ENCODE measurements at places on chromosomes 7 and 10.

- no peak for DNase-seq
These were observed 21.2 kb upstream of the MYO3A start for GRCh38 chr10:25912866-25913265.

DNA sequence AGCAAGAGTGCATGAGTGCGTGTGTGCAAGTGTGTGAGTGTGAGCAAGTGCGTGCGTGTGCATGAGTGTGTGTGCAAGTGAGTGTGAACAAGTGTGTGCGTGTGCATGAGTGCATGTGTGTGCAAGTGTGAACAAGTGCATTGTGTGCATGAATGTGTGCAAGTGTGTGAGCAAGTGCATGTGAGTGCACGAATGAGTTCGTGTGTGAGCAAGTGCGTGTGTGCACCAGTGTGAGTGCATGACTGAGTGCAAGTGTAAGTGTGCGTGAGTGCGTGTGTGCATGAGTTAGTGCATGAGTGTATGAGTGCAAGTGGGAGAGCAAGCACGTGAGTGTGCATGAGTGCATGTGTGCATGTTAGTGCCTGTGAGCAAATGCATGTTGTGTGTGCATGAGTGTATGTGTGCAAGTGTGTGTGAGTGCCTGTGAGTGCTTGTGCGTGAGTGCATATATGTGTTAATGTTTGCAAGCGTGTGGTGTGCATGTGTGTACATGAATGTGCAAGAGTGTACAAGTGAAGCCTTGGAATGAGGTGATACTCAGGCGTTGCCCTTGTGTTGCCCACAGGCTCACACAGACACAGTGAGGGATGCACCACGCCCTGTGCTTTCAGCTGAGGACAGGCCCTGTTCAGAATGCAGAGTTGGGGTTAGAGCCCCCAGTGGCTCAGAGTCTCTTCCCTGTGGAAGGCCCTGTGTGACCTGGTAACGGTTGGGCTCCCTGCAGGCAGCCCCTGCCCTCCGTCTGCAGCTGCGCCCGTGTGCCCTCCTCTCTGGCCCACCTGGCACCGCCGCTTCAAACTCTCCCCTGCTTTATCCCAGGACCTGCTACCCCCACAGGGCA, 97.1 kb downstream of the NKX6-2 start:
- no peak for DNase-seq

DNA sequence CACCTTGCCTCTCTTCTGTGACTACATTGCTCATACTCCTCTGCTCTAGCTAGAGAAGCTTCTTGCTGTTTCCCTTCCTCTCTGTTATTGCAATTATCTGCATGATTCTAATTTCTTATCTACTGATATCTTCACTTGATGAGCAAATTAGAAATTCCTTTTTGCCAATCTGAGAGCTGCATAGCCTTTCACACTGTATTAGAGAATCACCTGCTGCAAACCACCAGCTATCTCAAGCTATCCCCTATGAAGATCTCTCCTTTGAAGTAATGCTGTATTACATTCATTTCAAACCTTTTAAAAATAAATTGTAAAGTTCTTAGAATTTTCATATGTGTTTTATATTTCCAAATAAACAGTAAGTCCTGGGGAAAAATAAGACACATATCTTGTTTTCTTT, 89.0 kb upstream of the ZNF804B start:
- no peak for DNase-seq

DNA sequence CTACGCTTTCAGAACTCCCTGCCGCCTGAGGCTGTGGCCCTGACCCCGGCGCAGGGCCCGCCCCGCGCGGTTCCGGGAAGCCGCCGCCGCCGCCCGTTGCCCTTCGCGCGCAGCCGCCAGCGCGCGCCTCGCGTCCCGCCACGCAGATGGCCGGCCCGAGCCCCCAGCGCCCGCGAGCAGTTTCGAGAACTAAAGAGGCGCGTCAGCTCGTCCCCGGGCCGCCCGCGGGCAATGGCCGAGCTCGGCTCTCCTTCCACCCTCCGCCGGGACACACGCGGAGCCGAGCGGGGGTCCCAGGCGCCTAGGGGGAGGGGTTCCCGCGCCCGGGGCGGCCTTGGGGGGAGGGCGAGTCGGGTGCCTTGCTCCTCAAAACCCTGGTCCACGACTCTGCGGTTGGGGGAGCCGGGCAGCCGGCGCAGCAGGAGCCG, 1.8 kb downstream of the HNRNPF start:
- DNase-seq = no peak

DNA sequence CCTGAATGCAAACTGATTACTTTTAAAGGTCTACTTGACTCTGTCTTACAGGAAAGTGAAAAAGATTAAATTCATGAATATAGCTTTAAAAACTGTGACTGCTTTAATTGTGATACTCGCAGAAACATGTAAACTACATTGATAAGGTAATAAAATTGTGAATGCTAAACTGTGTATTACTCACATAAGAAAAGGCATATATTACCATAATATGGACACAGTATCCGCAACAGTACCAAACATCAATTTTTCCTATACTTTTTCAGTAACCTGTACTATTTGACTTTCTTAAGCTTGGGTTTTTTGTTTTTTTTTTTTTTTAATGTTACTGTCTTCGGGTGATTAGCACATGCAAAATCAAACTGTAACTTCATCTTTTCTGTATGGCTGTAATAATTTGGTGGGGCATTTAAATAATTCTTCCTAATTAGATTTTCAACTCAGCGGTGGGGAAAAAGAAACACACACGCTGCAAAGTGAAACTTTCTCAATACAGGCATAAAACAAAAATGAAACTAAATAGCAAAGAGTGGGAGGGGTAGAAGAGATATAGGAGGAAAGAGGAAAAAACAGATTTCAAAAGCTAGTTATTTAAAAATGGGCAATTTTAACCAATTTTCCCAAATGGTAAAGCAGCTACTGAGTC, 23.2 kb downstream of the NT5C3A start:
- DNase-seq = peak; percentile 32

Measured in Kasumi-1 (cell line).